Stimulated activated CD8-positive, alpha-beta memory T cell treated with anti-CD3 and anti-CD28 coated beads, Interleukin-7, amount 100 ng/mL, for 24 hours (primary cell): ENCODE measurements at places on chromosomes 3 and 15.

- no peak for DNase-seq
Observed at GRCh38 chr3:1830851-1831250, 267.8 kb upstream of the CNTN4 start.

DNA sequence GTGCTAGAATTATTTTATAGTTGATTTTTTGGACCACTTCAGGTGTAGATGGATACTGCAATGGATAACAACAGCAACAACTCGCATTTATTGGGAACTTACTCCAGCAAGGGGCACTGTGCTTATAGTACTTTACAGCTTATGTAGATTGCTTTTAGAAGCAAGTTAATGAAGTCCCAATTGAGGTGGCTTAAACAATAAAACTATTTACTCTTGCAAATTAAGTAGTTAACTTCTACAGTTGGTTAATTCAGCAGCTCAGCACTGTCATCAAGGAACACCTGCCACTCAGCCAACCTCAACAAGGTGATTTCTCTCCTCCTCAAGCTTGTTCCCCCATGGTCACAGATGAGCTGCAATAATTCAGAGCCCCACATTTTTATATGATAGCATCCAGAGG, 124.1 kb downstream of the RASA2 start:
- DNase-seq, result no peak

- no peak for DNase-seq
Observed at GRCh38 chr3:9067352-9067975, 104.2 kb upstream of the RAD18 start.

GRCh38 chr3:30988769-30989168, 94.3 kb upstream of the GADL1 start:
- no peak for DNase-seq

DNA sequence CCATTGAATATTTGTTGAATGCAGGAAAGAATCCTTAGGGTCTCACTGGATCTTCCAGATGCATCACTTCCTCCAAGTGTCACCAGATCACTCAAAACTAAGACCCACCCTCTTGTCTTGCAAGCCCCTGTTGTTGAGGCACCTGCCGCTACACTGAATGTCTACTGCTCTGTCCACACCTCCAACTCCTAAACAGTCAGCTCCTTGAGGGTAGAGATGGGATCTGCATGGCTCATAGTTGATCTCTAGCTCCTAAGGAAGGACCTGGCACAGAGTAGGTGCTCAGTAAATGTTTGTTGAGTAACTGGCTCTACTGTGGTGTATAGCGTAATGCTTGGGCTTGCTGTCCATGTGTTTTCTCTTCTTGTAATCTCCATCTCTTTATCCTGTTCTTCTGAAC, 8.8 kb downstream of the SLC6A20 start:
- no peak for DNase-seq
